Upper lobe of left lung (tissue), 6 donors: ENCODE measurements at places on chromosomes 11 and 22. TPM values are rescaled to one million over a fixed set of nuclear protein-coding genes. Genes with fewer than 3 reads are reported as not detected.

DNA sequence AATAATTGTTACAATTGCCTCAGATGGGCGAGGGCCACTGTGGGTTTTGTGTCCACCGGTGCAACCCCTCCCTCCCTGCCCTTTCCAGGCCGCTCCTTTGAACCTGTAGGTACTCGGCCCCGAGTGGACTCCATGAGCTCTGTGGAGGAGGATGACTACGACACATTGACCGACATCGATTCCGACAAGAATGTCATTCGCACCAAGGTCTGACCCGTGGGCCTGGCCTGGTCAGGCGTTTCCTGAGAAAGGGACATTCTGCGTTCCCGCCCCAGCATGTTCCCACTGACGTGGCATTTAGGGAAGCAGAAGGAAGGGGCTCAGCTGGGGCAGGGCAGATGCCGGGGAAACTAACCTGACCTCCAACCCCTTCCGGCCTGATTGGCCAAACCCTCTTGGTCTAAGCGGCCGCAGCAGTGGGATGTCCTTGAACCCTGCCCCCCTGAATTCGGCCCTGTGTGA lies 10.1 kb downstream of the SIDT2 start:
- H3K27ac ChIP-seq: peak overlapping the region; percentile 35
- no peaks in the 10 kb centered on the region for H3K27me3 ChIP-seq
- no peaks in the 10 kb centered on the region for H3K4me1 ChIP-seq
- H3K36me3 ChIP-seq: peaks cover 82% of the 10 kb centered on the region
- DNase-seq: no peak
- no peak overlapping the region for H3K4me3 ChIP-seq

- H3K27me3 ChIP-seq: no peaks in the 10 kb centered on the region
- H3K36me3 ChIP-seq: no peaks in the 10 kb centered on the region
Measured at GRCh38 chr11:61667684-61668305, 12.4 kb upstream of the DAGLA start.

The PIH1D2 gene
- 7.3 TPM for total RNA-seq

DNA sequence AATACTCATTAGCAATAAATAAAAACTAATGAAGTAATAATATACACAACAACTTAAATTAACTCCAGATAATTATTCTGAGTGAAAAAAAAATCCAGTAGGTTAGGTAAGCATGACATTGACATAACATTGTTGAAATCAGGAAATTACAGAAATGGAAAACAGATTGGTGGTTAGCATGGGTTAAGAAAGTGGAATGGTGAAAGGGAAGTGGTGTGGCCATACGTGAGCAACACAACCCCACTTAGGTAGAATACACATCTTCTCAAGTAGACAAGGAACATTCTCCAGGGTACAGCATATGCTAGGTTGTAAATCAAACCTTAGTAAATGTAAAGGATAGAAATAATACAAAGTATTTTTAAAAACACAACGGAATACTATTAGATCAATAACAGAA lies 30.2 kb upstream of the CLTCL1 start:
- no peak overlapping the region for H3K27ac ChIP-seq
- H3K4me1 ChIP-seq: no peaks in the 10 kb centered on the region
- no peaks in the 10 kb centered on the region for H3K36me3 ChIP-seq
- DNase-seq: no peak
- no peaks in the 10 kb centered on the region for H3K27me3 ChIP-seq

- H3K4me1 ChIP-seq: no peaks in the 10 kb centered on the region
- H3K27ac ChIP-seq: no peak overlapping the region
- DNase-seq: no peak
- H3K27me3 ChIP-seq: no peaks in the 10 kb centered on the region
Measured at GRCh38 chr22:49771266-49772065, 56.2 kb downstream of the BRD1 start.

DNA sequence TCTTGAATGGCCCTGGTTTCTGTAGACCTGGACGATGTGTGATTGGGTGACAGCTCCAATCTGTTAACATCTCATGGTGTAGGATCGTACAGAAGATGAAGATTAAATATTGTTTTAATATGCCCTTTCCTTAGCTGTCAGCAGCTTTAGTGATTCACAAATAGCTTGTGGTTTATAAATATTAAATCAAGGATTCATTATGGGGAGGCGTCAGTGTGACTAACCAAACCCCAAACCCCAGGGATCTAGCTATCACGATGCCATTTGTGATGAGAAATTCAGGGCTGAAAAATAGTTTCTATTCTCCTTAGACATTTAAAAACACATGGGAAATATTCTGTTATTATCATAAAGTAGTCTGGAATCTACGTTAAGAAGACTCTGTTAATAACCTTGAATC lies 73.4 kb downstream of the NCAM1 start:
- H3K27ac ChIP-seq: no peak overlapping the region
- no peak for DNase-seq
- H3K4me1 ChIP-seq: no peaks in the 10 kb centered on the region
- H3K4me3 ChIP-seq: no peak overlapping the region

The RIMBP3C gene
- total RNA-seq: 0.11 TPM

- no peaks in the 10 kb centered on the region for H3K27me3 ChIP-seq
- H3K4me3 ChIP-seq: no peak overlapping the region
- DNase-seq: peak; percentile 44
Measured at GRCh38 chr11:118605116-118605867, 2.1 kb upstream of the PHLDB1 start.

The NXPE1 gene
- not detected for total RNA-seq

DNA sequence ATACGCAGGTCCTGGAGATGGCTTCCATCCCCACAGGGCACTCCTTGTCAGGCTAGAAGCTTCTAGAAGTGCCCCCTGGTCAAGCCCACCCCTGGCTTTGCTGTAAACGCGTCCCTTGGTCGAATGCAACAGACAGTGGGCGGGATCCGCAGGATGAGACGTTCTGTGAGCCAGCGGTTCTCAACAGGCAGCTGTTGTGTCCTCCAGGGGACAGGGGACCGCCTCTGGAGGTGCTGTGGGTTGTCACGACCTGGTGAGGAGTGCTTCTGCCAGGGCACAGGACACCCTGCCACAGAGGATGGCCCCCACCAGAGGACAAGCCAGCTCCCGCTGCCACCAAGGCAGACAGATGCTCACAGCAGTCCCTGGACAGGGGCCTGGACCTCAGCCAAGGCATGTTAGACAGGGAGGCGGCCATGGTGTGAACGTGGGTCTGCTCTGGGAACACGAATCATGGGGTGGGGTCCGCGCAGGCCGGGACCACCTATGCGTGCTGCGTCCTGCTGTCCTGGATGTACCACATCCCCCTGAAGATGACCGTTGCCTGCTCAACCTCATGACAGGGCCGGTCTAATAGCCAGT lies 11.7 kb downstream of the CRELD2 start:
- peak; percentile 82 for DNase-seq
- H3K4me1 ChIP-seq: peaks cover 62% of the 10 kb centered on the region

The LRRN4CL gene
- total RNA-seq: 1.4 TPM

DNA sequence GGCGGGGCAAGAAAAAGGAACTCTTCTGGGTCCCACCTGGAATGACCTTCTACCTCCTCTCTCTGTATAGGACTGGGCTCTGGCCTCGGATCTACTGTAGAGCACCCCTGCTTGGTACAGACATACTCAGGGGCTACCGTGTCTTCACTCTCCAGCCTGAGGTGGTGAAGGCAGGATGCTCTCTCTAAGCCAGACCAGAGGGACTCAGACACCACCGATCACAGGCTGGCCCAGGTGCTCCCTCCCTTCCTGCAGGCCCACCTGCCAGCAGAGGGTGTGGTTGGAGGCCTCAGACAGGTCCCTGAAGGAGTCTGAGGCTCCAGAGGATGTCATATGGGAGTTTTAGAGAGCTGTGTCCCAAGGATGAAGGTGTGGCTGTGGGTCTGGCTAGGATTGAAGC lies 4.1 kb downstream of the NHERF4 start:
- H3K4me3 ChIP-seq: no peak overlapping the region
- H3K27ac ChIP-seq: no peak overlapping the region
- no peaks in the 10 kb centered on the region for H3K27me3 ChIP-seq
- H3K36me3 ChIP-seq: no peaks in the 10 kb centered on the region

GRCh38 chr11:14904745-14905103 lies 12.7 kb upstream of the CYP2R1 start:
- DNase-seq: peak; percentile 97
- H3K27ac ChIP-seq: no peak overlapping the region
- no peaks in the 10 kb centered on the region for H3K27me3 ChIP-seq
- peaks cover 17% of the 10 kb centered on the region for H3K4me1 ChIP-seq
- H3K36me3 ChIP-seq: no peaks in the 10 kb centered on the region

The DGCR6 gene
- 3.3 TPM for total RNA-seq

The TRPC6 gene
- total RNA-seq: 14.7 TPM

DNA sequence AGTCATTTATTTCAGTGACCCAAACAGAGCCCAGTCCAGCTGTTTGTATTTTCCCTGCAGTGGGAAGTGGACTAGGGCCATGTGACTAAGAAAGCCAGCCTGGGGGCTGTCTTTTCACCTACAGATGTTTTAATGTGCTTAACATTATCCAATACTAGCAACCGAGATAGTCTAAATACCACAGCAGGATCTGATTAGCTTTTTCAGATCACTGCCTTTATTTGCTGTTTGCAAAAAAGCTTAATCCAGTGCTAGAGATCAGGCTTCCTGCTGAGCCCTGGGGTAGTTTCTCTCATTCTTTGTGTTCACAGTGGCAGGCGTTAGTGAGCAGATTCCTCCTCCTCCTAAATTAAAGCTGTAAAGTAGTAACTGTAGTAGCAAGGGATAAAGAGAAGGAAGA lies 35.0 kb downstream of the ZC3H12C start:
- no peaks in the 10 kb centered on the region for H3K36me3 ChIP-seq
- no peak for DNase-seq
- H3K4me1 ChIP-seq: peaks cover 6% of the 10 kb centered on the region
- no peak overlapping the region for H3K4me3 ChIP-seq

GRCh38 chr11:74701351-74701750 lies 29.9 kb downstream of the CHRDL2 start:
- no peak overlapping the region for H3K27ac ChIP-seq
- no peak overlapping the region for H3K4me3 ChIP-seq
- H3K36me3 ChIP-seq: no peaks in the 10 kb centered on the region
- no peaks in the 10 kb centered on the region for H3K27me3 ChIP-seq
- peaks cover 13% of the 10 kb centered on the region for H3K4me1 ChIP-seq
- DNase-seq: no peak

The UBASH3B gene
- 38.6 TPM for total RNA-seq

GRCh38 chr11:80083531-80083951 lies 642.7 kb upstream of the TENM4 start:
- no peak overlapping the region for H3K4me3 ChIP-seq
- H3K27ac ChIP-seq: no peak overlapping the region
- no peaks in the 10 kb centered on the region for H3K36me3 ChIP-seq

The SLC6A5 gene
- total RNA-seq: not detected

GRCh38 chr11:13924801-13925327 lies 37.7 kb upstream of the SPON1 start:
- no peaks in the 10 kb centered on the region for H3K36me3 ChIP-seq
- DNase-seq: peak; percentile 27
- no peak overlapping the region for H3K4me3 ChIP-seq
- H3K4me1 ChIP-seq: peaks cover 9% of the 10 kb centered on the region
- no peaks in the 10 kb centered on the region for H3K27me3 ChIP-seq
- H3K27ac ChIP-seq: no peak overlapping the region

- H3K36me3 ChIP-seq: no peaks in the 10 kb centered on the region
- DNase-seq: no peak
- H3K4me1 ChIP-seq: no peaks in the 10 kb centered on the region
- no peak overlapping the region for H3K27ac ChIP-seq
- no peak overlapping the region for H3K4me3 ChIP-seq
Measured at GRCh38 chr11:79699246-79699645, 258.4 kb upstream of the TENM4 start.

DNA sequence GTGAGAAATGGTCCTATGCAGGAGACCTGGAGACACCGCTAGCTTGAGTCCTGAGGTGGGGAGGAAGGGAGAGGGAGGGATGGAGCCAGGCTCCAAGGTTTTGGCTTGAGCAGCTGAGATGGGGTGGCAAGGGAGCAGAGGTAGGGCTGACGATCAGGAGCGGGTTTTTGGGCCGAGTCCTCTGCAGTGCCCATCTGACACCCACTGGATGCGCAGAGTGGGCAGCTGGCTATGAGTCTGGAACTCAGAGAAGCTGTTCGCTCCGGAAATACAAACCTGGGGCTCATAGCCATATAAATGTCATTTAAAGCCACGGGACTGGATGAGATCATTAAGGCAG lies 453 bp upstream of the MAFF start:
- no peaks in the 10 kb centered on the region for H3K27me3 ChIP-seq
- no peaks in the 10 kb centered on the region for H3K36me3 ChIP-seq
- peaks cover 24% of the 10 kb centered on the region for H3K4me1 ChIP-seq
- H3K27ac ChIP-seq: peak overlapping the region; percentile 99
- H3K4me3 ChIP-seq: no peak overlapping the region
- DNase-seq: no peak

The TH gene
- total RNA-seq: not detected

GRCh38 chr11:119745112-119745511 lies 16.1 kb upstream of the NECTIN1 start:
- no peaks in the 10 kb centered on the region for H3K36me3 ChIP-seq
- no peak overlapping the region for H3K4me3 ChIP-seq
- H3K27ac ChIP-seq: no peak overlapping the region
- peaks cover 21% of the 10 kb centered on the region for H3K27me3 ChIP-seq

The TREH gene
- 0.89 TPM for total RNA-seq

DNA sequence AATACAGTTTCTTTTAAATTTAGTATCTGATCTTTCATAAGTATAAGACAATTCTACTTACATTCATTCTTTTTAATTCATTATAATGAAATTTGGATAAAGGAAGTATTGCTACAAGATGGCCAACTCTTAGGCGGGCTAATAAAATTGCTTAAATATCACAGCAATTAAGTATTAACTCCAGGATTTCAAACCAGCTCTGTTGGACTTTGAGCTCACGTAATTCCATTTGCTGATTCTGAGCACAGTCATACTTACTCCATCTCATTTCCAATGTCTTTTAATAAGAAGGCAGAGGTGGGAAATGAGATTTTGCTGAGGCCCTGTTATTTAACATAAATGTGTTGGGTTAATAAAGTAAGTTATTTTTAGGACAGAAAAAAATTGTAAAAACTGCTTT lies 748.1 kb downstream of the KCNA4 start:
- no peaks in the 10 kb centered on the region for H3K36me3 ChIP-seq
- H3K27me3 ChIP-seq: no peaks in the 10 kb centered on the region
- no peak overlapping the region for H3K27ac ChIP-seq
- no peak for DNase-seq
- no peaks in the 10 kb centered on the region for H3K4me1 ChIP-seq

DNA sequence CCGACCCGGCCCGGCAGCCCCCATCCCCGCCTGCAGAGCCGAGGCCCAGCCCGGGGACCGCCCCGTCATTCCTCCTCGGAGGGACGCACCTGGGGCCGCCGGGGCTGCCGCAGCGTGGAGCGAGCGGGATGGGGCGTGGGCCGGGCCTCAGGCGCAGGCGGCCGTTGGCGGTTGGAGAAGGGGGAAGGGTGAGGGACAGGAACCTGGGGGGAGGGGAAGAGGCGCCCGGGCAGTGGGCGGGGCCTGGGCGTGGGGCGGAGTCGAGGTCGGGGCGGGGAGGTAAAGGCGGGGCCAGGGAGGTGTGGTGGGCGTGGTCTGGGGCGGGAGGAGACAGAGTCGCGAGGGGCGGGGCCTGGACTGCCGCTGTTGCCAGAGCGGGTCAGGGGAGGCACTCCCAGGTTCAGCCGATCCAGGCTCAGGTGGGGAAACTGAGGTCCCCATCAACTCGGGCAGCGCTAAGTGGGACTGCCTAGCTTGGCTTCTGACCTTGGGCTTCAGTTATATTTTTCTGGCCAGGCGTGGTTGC lies at the start of gene TESMIN:
Gene TESMIN (minus strand): TSS at position 190 of the 526 bp plus-strand sequence. CDS start 860 bp downstream, outside the sequence.
- peak within 1 kb of the TSS; percentile 87 for H3K27ac ChIP-seq
- peaks cover 8% of the 10 kb centered on the region for H3K36me3 ChIP-seq
- DNase-seq: peak; percentile 97
- peak within 1 kb of the TSS; percentile 57 for H3K4me3 ChIP-seq
- H3K27me3 ChIP-seq: no peaks in the 10 kb centered on the region
- peaks cover 22% of the 10 kb centered on the region for H3K4me1 ChIP-seq

The OR5AK2 gene
- total RNA-seq: not detected

- H3K36me3 ChIP-seq: no peaks in the 10 kb centered on the region
- no peaks in the 10 kb centered on the region for H3K4me1 ChIP-seq
- H3K27ac ChIP-seq: no peak overlapping the region
- no peak for DNase-seq
Measured at GRCh38 chr11:29482510-29482909, 534.3 kb downstream of the KCNA4 start.

The CD248 gene
- 7.8 TPM for total RNA-seq
